ENCODE measurements at places on chromosomes 6 and 20.
A peak's percentile ranks its signal among the peaks of the same experiment; 100 is the strongest.

DNA sequence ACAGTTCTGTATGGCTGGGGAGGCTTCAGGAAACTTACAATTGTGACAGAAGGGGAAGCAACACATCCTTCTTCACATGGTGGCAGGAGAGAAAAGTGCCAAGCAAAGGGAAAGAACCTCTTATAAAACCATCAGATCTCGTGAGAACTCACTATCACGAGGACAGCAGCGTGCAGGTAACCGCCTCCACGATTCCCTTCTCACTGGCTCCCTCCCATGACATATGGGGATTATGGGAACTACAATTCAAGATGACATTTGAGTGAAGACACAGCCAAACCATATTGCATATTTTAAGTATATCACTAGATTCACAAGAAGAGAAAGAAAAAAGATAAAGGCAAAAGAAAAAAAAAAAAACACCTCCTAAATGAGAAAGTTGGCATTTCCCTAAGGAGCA lies 431.9 kb upstream of the RGS17 start:
- no peak for DNase-seq

DNA sequence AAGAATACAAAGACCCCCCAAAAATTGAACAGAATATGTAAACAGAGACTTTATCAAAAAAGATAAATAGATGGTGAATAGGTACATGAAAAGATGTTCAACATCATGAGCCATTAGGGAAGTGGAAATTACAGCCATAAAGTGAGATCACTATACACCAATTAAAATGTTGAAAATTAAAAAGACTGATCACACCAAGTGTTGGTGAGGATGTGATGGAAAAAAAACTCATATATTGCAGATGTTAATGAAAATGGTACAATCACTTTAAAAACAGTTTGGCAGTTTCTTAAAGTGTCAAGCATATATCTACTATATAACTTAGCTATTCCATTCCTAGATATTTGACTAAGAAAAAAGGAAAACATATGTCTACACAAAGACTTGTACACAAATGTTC lies 280.5 kb downstream of the DHX35 start:
- DNase-seq, result no peak

- no peak for DNase-seq
Observed at GRCh38 chr6:118589186-118589585, 41.1 kb downstream of the PLN start.

GRCh38 chr6:151632415-151632987 lies 138.7 kb downstream of the CCDC170 start:
- DNase-seq, result no peak

DNA sequence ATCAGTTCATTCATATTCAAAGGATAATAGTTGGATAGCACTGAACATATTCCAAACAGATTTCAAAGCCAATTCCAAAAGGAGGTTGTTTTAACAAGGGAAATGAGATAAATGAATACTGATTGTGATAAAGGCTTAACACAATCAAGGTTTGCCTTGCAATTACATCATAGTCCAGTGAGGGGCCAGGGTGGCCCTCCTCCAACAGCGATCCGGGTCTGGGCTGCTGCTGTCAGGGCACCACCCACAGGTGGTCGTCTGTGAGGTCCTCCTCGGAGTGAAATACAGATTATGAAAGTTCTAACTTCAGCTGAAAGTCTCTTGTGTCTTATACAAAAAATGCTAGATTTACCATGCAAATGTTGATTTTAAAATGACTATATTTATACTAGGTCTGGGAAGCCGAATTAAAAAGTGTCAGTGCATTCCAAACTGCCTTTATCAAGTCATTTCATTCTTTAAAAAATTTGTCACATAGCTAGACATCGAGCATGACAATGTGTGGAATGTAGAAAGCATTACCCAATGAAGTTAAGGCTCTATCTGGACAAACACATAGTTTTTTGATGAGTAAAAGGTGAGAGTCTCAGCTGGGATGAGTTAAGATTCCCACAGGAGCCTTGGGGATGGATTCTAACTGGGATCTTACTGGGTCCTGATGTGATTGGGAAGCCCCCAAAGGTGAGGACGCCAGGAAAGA lies 65.9 kb upstream of the SLC22A23 start:
- no peak for DNase-seq

DNA sequence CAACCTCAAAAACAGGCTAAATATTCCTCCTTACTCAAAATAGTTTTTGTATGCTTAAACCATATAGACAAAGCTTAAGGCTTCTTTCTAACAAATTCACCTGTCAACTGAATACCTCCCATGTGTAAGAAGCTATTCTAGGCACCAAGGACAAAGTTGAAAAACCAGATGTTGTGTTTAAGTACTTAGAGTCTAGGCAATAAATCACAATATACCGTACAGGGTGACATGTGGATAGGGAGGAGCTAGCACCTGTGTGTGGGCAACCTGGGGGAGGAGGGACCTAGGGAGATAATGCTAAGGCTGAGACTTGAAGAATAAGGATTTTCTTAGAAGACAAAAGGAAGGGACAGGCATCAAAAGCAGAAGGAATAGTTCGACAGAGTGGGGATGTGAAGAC lies 123.5 kb downstream of the LMBRD1 start:
- DNase-seq, result peak; percentile 7

DNA sequence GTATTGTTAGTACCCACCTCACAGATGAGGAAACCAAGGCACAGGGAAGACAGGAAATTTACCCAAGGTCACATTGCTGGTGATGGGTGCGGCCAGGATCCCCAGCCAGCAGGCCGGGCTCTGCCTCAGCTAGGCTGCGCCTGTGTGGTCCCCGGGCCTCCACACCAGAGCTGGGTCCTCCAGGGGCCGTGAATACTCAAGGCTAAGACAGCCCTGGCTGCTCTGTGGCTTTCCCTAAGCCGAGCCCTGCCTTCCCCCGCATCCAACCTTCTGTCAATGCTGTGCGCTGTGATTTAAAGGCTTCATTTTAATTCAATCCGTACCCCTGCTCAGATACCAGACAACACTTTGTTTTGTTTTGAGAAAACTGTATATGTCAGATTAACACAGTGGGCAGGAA lies 246.7 kb downstream of the TTLL2 start:
- DNase-seq, result no peak

- no peak for DNase-seq
Observed at GRCh38 chr20:37898233-37899104, 4.5 kb upstream of the VSTM2L start.

DNA sequence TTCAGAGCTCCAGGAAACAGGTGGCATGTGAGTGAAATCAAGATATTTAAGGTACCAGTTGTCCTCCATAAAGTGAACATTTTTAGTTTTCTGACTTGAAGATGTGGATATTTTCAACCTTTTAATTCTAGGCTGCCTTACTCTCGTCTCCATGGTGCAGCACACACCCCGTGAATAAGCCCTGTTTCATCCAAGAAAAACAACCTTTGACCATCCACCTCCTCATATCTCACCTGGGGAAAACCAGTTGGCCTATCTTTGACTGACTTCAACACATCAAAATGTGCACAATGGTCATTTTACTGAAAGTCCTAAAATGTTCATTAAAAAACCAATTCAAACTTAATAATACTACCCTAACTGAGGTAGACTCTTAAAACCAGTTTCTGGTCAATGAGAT lies 73.8 kb upstream of the CD2AP start:
- DNase-seq, result no peak

DNA sequence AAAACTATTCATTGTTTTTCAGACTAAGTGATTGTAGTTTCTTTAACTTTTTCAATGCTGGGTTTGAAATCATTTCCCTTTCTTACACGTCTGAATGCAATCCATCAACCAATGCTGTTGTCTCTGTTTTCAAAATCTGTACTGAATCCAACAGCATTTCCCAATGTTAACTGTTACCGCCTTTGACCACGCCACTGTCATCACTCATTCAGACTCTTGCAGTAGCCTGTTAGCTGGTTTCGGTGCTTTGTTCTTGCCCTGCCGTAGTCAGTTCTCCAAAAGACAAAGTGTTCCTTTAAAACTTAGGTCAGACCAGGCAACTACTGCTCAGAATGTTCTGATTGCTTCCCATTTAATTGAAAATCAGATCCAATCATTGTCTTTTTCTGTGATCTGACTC lies 131.3 kb downstream of the PLCB4 start:
- no peak for DNase-seq

GRCh38 chr20:63377256-63377941 lies 16.2 kb upstream of the CHRNA4 start:
- DNase-seq, result no peak

DNA sequence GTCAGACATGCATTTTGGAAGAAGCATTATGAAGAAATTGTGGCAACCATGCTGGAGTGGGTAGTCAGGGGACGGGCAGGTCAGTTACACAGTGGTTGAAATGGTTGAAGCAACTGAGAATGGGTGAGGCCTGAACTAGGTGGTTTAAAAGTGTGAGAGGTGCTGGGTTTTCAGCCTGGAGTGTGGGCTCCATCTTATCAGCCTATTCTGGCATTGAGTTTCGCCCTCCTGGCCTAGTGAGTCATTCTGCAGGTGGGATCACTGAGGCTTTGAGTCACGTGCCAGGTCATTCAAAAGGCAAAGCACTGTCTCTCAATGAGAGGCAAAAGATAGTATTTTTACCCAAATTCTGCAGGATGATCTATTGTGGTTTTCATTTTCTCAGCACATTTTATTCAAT lies 181.9 kb upstream of the CHD6 start:
- DNase-seq, result no peak

GRCh38 chr6:116933485-116933884 lies 56.4 kb downstream of the RFX6 start:
- no peak for DNase-seq

DNA sequence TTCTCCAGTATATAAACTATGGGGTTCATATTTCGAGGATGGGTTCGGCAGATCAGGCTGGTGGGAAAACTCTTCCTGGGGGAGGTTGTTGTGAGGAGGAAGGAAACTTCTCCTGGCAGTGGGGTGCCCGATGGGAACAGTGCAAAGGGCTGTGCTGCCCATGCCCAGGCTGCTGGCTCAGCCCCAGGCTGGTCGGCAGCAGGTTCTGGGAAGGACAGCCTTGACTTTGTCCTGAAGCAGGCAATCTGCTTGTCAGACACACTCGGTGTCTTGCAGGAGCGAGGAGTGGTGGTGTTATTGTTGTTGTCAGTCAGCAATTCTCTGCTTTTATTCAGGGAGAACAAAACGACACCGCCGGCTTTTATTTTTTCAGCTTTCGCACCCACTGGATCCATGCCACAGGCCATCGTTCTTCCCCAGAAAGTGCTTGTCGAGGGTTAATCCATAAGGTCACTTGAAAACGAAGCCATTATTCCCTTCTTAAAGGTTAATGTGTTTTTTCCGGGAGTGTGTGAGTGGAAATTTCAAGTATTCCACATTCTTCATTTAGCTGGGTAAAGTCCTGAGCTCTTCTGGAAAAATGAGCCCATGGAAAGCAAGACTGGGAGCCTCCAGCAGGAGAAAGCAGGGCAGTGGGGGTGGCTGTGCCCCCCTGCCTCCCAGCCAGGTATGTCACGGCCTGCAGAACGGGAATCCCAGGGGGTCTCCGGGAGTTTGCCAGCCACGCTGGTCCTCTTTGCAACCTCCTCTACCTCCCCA lies 57.0 kb upstream of the STX16 start:
- no peak for DNase-seq

- DNase-seq, result no peak
Observed at GRCh38 chr6:150694889-150695288, 95.2 kb downstream of the PLEKHG1 start.

GRCh38 chr6:144475411-144475810 lies 190.3 kb downstream of the UTRN start:
- DNase-seq, result no peak

GRCh38 chr6:71277926-71278600 lies 10.5 kb upstream of the OGFRL1 start:
- DNase-seq, result no peak

DNA sequence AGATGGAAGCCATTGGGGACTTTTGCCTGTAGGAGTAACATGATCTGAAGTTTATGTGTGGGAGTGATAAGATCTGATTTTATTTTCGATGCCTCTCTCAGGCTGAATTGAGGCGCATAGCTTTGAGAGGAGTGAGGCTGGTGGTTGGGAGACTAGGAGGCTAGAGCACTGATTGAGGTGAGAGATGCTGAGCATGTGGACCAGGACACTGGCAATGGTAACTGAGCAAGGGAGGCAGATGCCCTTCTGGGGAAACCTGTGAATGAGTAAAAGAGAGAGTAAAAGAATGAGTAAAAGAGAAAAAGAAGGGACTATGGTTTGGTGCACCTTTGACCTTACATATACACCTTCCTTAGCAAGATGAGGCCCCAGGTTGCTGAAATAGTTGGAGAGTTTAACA lies 3.0 kb downstream of the RRP36 start:
- no peak for DNase-seq

GRCh38 chr6:12170351-12171092 lies 119.6 kb upstream of the EDN1 start:
- DNase-seq, result no peak

- no peak for DNase-seq
Observed at GRCh38 chr6:25194172-25194678, 84.9 kb upstream of the CARMIL1 start.

DNA sequence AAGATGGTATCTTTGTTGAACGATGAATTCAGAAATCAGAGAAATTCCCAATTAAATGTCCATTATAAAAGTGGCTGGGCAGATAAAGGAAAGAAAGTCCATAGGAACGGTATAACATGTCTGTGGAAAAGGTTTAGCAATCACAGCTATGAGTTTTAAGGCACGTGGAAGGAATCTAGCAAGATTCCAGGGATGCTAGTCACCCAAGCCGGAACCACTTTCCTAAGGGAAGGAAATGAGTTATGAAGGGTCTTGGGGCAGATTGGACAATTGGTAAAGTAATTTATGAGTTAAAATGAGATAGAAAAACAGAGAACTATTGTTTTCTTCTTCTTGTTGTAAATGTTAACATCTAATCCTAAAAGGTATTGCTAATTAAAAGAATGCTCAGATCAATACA lies 384.8 kb downstream of the ADGRB3 start:
- no peak for DNase-seq

DNA sequence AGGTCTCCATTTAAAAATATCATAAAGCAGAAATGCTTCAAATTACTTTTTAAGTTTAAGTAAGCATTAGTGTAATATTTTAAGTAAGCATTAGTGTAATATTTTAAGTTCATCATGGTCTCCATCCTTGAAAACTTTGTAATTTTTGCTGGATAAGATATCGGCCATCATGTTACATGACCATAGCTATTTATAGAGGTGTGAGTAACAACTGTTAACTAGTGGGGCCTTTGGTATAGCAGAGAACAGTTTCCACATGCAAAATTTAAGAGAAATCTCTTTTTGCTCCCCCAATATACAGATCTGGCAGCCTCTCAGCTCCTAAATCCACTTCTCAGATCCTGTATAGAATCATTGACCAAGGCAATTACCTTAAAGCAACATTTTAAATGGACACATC lies 468 bp downstream of the TRDN start:
- no peak for DNase-seq

DNA sequence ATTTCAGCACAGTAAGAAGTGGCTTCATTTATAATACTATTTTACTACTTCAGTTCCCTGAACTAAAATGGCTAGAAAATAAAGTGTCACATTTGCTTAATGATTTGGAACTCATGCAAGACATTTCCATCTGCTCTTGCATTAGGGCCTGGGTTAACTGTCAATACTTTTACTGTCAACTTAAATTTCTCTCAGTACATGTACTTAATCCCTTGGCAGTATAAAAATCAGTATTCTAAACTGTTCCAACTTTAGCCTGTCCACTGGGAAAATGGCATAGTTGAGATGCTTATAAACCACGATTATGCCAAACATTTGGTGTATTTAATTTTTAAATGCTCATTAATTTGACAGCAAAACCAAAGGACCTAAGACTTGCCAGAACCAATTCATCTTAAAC lies 154.5 kb downstream of the ASCC3 start:
- no peak for DNase-seq

- DNase-seq, result no peak
Observed at GRCh38 chr6:31870385-31870921, 7.8 kb upstream of the NEU1 start.

All from K562 (cell line).